Trophoblast cell (in vitro differentiated cells and primary cell): ENCODE measurements at places on chromosomes 3 and 15.

DNA sequence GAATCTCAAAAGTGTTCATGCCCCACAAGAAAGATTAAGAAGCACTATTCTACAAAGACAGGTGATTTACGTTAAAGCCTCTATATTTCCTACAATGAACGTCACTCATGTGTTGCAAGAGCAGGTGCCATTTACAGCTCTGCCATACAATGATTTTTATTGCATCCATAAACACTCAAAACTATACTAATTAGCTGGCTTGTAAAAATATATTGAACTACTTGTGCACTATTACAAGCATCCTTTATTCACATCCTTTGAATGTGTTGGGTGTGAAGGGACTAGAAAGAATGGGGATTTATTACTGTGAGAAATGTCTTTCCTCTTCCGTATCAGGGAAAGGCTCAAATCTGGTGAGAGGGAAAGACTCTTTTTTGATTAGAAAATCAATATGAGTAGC, 50.7 kb upstream of the C3orf49 start:
- DNase-seq: no peak

DNA sequence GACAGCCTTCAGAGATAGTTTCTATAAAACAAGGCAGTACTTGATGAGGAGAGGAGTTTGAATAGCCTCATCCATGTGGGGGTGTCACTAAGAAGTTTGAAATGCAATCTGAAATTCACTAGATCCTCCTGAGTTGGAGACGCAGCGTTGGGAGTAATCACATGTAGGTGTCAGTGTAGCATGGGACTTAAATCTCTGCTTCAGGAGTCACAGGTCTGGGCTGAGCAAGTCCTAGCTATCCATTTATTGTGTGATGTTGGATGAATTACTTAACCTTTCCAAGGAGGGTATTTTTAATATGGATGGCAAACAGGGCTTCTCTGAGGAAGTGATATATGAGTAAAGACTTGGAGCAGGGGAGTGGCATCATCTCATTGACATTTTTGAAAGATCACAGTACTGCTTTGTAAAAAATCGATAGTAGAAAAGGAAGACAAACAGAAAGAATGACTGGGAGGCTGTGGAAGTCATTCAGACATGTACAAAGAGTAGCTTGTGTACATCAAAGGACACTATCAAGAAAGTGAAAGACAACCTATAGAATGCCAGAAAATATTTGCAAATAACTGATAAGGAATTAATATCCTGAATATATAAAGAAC, 17.1 kb downstream of the CP start:
- no peak for DNase-seq

DNA sequence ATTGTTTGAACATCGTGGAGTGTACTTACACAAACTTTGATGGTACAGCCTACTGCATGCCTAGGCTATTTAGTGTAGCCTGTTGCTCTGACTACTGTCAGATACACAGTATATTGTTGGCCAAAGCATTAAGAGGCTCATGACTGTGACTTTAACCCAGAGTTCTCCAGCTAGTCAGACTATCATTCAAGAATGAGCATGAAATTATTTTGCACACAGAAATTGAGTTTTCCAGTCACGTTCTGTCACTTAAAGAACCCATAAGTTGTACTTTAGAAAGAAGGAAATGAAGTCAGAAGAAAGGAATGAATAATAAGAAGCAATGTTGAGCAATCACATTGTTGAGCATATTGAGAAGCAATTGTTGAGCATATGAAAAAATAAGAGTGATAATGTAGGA, 37.6 kb upstream of the SLC22A13 start:
- no peak for DNase-seq

GRCh38 chr15:64622410-64623260, 152.8 kb downstream of the RBPMS2 start:
- DNase-seq: no peak

DNA sequence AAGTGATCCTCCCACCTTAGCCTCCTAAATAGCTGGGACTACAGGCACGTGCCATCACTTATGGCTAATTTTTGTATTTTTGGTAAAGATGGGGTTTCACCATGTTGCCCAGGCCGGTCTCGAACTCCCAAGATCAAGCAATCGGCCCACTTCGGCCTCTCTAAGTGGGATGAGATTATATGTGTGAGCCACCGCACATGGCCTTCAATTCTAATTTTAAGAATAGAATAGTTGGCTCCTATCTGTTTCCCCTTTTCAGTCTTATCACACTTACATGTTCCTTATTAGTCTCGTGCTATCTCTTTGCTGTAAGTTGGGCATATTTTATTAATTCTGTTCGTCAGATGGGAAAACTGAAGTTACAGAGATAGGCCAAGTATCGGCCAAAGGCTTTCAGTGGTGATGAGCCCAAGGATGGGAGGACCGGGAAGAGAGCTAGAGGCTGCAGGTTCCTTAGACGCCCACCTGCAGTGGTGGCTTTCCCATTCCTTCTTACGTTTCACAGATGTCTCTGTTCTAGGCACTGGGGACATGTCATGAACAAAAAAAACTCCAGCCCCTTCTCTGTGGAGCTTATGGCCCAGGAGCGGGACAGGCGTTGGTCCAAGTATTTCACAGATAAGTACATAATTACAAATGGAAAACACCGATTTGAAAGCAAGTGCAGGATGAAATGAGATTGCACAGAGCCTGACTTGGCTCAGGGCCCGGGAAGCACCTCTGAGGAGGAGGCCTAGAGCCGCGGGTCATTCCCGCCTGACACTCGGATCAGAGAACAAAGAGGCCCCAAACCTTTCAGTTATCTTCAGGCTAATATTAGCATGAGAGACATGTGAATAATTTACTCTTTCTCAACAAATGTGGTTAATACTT, 91.1 kb upstream of the KLF13 start:
- no peak for DNase-seq

GRCh38 chr3:115488409-115488808, 134.9 kb upstream of the GAP43 start:
- DNase-seq: no peak

DNA sequence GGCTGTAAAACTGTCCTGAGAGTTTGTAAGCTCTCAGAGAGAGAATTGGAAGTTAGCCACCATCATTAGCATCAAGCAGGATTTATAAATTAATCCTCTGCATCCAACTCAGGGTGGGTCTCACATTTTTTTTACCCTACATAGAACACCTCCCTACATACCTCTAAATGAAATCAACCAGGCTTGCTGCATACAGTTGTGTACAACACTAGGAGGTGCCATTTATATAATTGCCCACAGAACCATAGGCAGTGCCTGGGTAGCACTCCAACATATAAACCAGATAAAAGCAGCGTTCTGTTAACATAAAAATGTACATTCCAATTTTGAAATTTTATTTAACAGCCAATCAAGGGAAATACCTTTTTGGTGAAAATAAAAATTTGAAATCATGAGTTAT, 48.2 kb upstream of the SELENOK start:
- no peak for DNase-seq

DNA sequence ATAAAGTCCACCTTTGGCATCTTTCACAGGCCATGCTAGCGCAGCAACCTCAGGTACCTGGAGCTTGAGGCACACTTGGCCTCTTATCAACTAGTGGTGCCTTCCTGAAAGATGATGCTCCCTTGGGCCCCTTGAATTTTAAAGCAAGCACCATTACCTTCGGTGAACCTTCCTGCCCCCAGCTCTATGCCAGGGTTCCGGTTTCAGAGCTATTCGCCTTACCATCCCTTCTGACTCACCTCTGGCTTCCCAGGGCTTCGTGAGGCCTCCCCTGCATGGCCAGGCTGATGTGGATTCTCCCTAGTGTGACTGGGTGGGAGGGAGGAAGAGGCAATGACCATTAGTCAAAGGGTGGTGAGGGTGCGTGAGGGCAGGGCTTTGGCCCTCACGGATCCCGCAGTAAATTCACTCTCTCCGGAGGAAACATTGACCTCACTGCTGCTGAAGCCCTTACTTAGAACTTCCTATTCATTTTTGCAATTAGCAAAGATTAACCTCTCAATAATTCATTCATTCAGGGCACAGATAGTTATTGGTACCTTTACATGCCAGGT, 16.3 kb downstream of the BHLHE40 start:
- DNase-seq: peak; percentile 41

- DNase-seq: no peak
Observed at GRCh38 chr3:72655131-72655551, 193.1 kb downstream of the SHQ1 start.

DNA sequence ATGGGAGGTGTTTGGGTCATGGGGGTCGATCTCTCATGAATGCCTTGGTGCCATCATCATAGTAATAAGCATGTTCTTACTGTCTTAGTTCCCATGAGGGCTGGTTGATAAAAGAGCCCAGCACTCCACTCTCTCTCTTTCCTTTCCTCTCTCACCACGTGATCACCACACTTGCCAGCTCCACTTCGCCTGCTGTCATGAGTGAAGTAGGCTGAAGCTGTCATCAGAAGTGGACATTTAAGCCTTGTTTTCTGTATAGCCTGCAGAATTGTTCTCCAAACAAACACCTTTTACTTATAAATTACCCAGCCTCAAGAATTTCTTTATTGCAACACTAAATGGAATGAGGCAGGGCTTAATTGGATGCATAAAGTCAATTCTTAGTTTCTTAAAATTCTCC, 6.1 kb downstream of the OR5H1 start:
- DNase-seq: peak; percentile 65

DNA sequence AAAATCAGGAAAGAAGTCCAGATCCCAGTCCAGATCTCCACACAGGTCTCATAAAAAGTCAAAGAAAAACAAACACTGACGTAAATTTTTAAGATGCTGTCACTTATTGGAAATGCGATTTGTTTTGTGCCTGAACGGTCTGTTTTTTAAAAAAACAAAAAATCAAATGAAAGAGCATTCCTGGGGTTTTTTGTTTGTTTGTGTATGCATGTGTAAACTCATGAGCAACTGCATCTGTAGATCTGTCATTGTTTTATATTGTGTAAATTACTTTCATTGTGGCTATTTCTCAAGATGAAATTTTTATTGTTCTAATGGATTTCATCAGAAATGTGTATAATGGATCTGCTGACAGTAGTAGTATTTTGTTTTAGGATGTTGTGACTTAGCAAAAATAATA, 55.0 kb downstream of the U2SURP start:
- DNase-seq: no peak

GRCh38 chr3:53114011-53114400, 16.2 kb downstream of the RFT1 start:
- peak; percentile 77 for DNase-seq

DNA sequence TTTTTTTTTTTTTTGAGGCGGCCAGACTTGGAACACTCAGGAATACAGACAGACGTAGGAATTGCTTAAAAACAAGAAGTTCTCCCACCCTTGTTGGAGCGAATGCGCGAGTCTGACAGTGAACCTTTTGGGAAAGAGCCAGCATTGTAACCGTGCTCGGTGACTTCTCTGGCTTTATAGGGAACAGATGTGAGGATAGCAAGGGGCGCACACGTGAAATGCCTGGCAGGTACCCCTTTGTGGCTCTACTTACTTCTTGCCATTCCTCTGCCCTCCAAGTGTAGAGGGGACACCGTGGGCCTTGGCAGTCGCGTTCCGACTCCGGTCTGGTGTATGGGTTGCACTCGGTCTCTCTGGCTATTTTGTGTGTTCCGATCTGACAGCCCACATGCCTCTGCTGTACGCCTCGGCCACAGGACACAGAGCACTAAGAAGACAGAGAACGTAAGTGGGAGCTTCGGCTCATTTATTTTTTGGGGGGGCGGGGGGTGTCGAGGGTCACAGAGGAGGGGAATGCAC, 126.4 kb downstream of the ADAMTS9 start:
- DNase-seq: no peak

GRCh38 chr3:152264378-152264777, 4.4 kb upstream of the MBNL1 start:
- no peak for DNase-seq

DNA sequence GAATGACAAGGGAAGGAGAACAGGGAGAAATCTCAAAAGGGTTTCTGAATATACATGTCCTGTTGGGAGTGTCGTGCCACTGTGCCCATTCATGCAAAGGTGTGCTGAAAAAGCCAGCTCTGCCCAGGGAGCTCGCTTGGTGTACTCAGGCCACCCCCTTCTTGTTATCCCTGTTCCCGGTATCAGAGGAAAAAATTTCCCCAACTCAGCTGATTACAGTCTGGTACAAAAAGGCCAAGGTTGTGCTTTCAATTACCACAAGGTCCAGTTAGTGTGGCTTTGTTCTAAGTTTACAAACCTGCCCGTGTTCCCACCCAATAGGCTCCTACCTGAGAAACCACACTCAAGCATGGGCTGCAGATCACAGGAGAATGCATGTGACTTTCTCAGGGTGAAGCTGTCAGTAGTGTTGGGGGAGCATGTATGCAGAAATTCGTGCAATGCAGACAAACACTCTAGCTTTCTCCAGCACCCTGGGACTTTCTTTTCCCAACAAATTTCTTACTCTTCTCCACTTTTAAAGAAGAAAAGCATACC, 648.5 kb downstream of the NR2F2 start:
- no peak for DNase-seq

- DNase-seq: no peak
Observed at GRCh38 chr3:160473978-160474377, 24.4 kb upstream of the TRIM59 start.

- no peak for DNase-seq
Observed at GRCh38 chr3:61252836-61253235, 1.6 kb upstream of the FHIT start.

GRCh38 chr3:44208568-44208967, 33.1 kb upstream of the TOPAZ1 start:
- DNase-seq: no peak

DNA sequence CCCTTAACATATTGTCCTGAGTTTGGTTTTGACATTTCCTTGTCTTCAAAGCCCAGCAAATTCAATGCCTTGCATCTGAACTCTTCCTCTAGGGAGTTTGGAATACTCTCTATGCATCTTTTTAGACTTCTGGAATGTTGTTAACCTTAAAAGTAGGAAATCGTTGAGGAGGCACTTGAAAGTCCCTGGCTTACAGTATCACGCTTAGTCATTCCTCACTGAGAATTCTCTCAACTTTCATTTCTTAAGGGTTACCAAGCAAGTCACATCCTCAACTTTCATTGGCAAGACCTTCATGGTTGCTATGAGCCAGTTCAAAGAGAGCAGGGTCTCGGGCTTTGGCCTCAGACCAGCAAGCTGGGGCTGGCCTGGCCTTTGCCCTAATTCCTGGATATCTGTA, 89.9 kb downstream of the ASB7 start:
- DNase-seq: no peak

DNA sequence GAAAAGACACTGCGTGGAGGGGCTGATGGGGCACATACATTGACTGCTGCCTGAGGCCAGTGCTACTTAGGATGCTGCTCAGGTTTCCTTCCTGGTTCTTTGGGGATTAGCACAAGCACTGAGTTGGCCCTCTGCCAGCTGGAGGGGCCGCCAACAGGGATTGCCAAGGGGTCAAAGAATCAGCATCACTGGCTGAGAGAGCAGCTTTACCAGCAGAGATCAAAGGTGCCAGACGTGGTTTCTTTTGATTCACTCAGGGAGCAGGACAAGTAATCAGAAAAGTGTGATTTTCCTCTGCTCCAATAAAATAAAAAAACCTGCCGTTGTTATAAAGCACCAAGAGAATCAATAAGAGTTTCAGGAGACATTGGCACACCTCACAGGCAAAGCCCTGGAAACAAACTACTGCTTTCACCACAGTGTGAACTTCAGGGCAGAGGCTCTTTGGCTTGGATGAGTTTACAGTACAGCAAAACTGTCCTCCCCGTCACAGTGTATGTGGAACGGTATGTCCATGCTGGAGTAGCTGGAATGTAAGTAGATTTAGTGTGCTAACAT, 45.8 kb upstream of the FSIP1 start:
- no peak for DNase-seq

GRCh38 chr15:56969265-56969895, 50.9 kb downstream of the TCF12 start:
- no peak for DNase-seq

GRCh38 chr3:97306226-97306625, 458.3 kb upstream of the ARL6 start:
- no peak for DNase-seq
